ENCODE measurements at places on chromosomes 3 and 15. TPM values are rescaled to one million over a fixed set of nuclear protein-coding genes. Genes with fewer than 3 reads are reported as not detected.

- no peak for DNase-seq
Observed at GRCh38 chr3:194761384-194761783, 75.7 kb downstream of the FAM43A start.

DNA sequence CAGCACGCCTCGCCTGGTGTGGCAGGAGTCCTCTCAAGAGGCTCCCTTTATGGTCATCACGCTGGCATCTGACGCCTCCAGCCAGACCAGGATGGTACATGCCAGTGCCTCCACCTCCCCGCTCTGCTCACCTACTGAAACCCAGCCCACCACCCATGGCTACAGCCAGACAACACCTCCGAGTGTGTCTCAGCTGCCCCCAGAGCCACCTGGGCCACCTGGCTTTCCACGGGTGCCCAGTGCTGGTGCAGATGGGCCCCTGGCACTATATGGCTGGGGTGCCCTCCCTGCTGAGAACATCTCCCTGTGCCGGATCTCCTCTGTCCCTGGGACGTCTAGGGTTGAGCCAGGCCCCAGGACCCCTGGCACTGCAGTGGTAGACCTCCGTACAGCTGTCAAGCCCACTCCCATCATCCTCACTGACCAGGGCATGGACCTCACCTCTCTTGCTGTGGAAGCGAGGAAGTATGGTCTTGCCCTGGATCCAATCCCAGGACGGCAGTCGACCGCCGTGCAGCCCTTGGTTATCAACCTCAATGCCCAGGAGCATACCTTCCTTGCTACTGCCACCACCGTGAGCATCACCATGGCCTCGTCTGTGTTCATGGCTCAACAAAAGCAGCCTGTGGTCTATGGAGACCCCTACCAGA lies 19.9 kb upstream of the APEH start:
- DNase-seq = no peak

DNA sequence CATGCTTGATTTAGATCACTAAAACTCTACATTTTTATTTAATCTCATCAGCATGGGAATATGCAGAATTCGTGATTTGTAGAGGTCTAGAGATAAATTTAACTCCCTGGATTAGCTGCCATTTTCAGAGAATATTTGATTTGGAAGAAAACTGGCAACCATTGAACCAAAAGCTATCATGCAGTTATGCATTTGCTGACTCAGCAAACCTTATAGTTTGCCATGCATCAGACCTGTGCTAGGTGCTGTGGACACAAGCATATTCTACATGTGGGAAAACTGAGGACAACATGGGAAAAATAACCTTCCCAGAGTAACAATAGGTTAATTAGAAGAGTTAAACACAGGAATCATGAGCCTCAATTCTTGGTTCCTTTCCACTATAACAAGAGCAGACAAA lies 54.7 kb upstream of the TP63 start:
- no peak for DNase-seq

The EIF5A2 gene
- total RNA-seq = 11.7 TPM

Measured in pulmonary artery endothelial cell (primary cell).